ENCODE measurements at places on chromosomes 2 and 18.

DNA sequence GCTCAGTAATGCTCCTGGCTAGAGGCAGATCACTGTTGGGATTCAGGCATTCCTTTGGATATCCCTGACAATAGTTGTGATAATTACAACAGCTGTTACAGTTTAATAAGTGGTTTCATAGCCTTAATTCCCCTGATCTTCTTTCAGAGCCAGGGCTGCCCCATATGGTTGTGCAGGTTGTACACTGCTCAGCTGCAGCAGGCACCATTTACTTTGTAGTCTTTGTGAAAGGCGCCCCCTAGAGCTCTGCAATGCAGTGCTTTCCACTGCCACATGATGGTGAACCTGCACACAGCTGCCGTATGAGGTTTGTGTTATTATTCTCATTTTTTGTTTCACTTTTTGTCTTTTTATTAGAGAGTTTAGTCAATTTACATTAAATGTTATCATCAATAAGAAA lies 239.1 kb downstream of the KCNS3 start:
- DNase-seq, result peak; percentile 14

DNA sequence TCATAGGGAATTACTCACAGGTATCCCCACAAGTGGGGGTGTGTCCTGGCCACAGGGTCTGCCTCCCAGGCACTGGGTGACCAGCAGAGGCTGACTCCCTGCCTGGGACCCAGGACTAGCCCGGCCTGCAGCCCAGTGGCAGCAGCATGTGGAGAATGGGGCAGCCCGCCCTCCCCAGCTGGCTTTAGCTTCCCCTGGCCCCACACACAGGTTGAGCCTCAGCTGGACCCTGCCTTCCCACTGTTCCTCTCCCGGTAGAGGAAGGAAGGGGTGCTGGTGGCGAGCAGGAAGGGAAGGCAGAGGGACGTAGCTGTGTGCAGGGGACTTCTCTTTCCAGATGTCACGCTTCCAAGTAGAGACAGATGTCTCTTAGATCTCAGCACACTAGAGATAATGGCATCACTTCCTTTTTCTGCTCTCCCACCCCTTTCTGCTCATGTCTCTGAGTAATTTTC lies 51.4 kb downstream of the EMILIN2 start:
- DNase-seq, result no peak

- no peak for DNase-seq
These were observed 142.2 kb downstream of the UBE2E3 start for GRCh38 chr2:181122601-181123000.

DNA sequence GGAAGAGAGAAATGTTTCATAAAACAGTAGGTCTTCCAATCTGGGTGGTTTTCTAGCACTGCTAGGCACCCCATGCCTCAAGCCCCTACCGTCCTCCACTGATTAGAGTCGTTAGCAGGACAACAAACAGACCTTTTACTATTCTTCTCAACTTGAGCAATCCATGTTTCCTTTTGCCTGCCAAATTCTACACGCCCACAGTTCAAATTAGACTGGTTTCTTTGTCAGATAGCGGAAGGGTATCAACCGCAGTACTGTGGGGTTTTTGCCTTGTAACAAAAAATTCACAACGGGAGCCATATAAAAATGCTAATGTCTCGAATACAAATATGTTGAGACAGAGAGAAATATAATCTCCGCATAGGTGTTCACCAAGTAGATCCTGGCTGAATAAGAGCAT lies 59.9 kb downstream of the VIT start:
- DNase-seq, result no peak

DNA sequence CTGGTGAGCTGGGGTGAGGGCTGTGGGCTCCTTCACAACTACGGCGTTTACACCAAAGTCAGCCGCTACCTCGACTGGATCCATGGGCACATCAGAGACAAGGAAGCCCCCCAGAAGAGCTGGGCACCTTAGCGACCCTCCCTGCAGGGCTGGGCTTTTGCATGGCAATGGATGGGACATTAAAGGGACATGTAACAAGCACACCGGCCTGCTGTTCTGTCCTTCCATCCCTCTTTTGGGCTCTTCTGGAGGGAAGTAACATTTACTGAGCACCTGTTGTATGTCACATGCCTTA lies 10.5 kb downstream of the PROC start:
- no peak for DNase-seq

GRCh38 chr18:41577529-41577928 lies 377.5 kb upstream of the PIK3C3 start:
- no peak for DNase-seq

GRCh38 chr2:162009543-162009942 lies 64.5 kb downstream of the DPP4 start:
- DNase-seq, result no peak

DNA sequence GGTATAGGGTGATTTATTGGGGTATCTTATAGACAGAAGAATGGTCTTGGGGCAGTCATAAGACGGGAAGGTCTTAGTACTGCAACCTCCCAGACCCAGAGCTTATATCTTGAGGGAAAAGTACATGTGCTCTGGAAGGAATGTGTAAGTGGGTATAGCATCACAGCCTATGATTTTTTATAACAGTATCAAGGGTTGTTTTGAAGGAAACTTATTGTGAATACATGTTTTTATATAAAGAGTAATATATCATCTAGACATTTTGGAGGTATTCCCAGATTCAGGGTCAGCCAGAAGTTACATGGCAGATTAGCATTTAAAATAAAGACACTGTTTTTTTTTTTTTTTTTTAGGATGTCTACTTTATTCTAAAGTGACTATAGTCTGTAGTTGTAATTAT lies 47.6 kb upstream of the STON1 start:
- no peak for DNase-seq

GRCh38 chr2:226794751-226795171 lies 4.9 kb downstream of the IRS1 start:
- DNase-seq, result no peak

GRCh38 chr18:56200381-56200911 lies 437.9 kb downstream of the TXNL1 start:
- peak; percentile 15 for DNase-seq

DNA sequence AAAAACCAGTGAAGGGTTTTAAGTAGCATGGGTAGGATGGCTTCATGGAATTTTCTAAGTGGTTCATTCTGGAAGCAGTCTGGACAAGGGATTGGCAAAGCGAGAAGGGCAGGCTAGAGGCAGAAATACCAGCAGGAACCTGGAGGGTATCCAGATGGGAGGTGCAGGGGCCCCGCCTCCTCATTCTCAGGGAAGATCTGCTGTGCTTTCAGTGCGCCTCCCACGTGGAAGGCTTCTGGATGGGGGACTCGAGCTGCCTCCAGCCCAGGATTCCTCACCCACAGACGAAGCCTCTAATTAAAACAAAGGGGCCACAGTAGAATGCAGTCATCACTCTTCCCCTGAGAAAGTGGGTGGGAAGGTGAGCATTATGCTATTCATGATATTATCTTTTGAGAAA lies 79.8 kb downstream of the VSNL1 start:
- no peak for DNase-seq

DNA sequence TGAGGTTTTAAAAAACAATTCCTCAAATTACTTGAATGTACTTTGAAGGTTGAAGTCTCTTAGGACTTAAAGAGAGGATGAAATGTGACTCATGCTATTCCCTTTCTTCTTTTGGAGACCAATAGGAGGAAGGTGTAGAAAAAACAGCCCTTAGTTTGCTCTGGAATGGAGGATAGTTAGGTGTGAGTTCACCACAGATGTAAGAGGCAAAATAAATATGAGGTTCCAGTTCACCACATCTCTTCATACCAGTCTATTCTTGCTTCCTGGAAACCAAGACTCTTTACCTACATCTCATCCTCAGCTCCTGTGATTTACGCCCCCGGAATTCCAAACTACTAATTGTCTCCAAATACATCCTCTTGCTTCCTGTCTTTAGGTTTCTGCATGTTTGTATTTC lies 77.5 kb upstream of the TTC21B start:
- no peak for DNase-seq

GRCh38 chr18:4231260-4231659 lies 223.8 kb downstream of the DLGAP1 start:
- no peak for DNase-seq

- DNase-seq, result no peak
These were observed 170.4 kb downstream of the ZNF407 start for GRCh38 chr18:74768096-74768495.

DNA sequence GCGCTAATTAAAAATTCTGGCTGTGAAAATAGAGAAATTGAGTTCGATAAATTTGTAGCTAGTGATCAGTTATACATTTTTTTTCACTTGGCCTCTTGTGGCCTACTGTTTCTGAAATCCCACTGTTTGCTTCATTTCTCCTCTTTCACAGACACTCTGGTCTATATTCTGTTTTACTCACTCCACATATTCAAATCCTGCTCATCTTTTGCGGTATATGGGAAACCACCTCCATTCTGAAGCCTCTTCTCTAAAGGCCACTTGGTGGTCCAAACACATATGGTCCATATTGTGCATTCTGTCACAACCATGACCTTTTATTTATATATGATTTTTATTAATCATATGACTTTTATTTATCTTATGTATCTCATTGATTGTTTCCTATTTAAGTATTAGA lies 67.0 kb downstream of the MYO1B start:
- DNase-seq, result no peak

- no peak for DNase-seq
These were observed 268.9 kb upstream of the TANK start for GRCh38 chr2:160891353-160891740.

GRCh38 chr2:53378791-53379190 lies 388.8 kb upstream of the CHAC2 start:
- no peak for DNase-seq

Measured in hepatic stellate cell (primary cell).